ENCODE measurements at places on chromosomes 3 and 15.

GRCh38 chr3:57992452-57993213 lies 15.6 kb upstream of the FLNB start:
- no peak for DNase-seq

GRCh38 chr15:29266052-29266582 lies 3.5 kb downstream of the NSMCE3 start:
- no peak for DNase-seq

- no peak for DNase-seq
Measured at GRCh38 chr3:78183906-78184599, 1144.2 kb downstream of the ROBO2 start.

- no peak for DNase-seq
Measured at GRCh38 chr3:13218541-13218908, 145.3 kb upstream of the IQSEC1 start.

DNA sequence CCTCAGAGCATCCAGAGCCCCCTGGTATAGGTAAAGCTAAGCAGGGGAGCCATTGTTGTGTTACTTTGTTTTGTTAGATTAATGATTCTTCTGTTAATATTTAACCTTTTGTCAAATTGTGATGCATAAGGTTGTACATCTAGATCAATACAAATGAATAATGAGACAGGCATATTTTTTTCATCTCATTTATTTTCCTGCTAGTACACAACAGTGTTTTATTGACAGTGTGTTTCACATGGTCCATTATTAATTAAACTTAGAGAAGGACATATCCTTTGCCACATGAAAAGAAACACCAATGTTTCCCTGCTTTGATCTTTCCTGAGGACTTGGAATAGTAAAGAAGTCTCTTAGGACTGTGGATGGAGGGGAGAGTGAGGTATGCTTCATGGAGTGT lies 543.6 kb upstream of the CFAP20DC start:
- DNase-seq = no peak

- DNase-seq = no peak
Measured at GRCh38 chr15:62541846-62542245, 376.8 kb upstream of the C2CD4B start.

- no peak for DNase-seq
Measured at GRCh38 chr15:42364529-42364928, 5.2 kb downstream of the CAPN3 start.

GRCh38 chr15:81516012-81516411 lies 142.0 kb upstream of the TMC3 start:
- DNase-seq = no peak

- no peak for DNase-seq
Measured at GRCh38 chr15:69762373-69763148, 309.9 kb downstream of the RPLP1 start.

- no peak for DNase-seq
Measured at GRCh38 chr3:31187380-31187779, 292.9 kb upstream of the GADL1 start.

- DNase-seq = no peak
Measured at GRCh38 chr3:140712301-140712700, 34.4 kb downstream of the TRIM42 start.

GRCh38 chr15:70195171-70195570 lies 97.5 kb upstream of the TLE3 start:
- DNase-seq = no peak

GRCh38 chr15:39028069-39028468 lies 463.5 kb upstream of the RASGRP1 start:
- DNase-seq = no peak

DNA sequence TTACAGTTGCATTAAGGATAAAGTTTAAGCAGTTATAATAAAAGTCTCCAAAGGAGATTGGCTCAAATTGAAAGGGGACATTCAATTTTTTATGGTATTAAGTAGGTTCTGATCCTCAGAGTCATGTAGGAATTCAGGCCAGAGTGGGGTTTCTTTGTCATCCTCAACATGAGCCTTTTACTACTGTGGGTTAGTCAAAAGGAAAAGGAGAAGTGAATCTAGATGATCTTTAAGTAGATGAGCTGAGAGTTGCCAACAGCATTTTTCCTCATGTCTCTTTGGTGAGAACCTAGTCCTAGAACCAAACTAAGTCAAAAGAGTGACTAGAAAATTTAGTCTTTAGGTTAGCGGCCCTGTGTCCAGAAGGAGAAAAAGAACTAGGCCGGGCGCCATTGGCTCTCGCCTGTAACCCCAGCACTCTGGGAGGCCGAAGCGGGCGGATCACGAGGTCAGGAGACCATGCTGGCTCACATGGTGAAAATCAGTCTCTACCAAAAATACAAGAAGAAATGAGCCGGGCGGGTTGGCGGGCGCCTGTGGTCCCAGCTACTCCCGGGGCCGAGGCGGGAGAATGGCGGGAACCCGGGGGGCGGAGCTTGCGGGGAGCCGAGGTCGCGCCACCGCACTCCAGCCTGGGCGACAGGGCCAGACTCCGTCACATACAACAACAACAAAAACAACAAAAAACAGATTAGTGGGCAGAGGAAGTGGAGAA lies 4.2 kb upstream of the CHL1 start:
- no peak for DNase-seq

DNA sequence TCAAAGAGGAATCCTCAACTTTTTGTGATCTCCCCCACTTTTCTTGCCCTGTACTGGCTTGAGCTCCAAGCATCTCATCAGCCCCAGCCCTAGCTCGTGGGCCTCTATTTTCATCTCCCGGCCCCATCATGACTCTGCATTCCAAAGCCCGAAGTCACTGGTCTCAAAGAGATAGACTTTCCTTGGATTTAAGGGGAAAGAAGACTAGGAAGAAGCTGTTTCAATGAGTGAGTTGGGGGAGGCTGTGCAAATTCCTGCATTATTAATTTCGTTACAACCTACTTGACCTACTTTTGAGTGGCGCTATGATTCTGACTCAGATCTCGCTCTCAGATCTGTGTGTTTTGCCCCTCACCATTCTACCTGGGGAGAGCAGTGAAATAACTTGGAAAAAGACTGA lies 266.6 kb upstream of the TBL1XR1 start:
- no peak for DNase-seq

GRCh38 chr15:78989701-78990240 lies 44.9 kb upstream of the CTSH start:
- no peak for DNase-seq

DNA sequence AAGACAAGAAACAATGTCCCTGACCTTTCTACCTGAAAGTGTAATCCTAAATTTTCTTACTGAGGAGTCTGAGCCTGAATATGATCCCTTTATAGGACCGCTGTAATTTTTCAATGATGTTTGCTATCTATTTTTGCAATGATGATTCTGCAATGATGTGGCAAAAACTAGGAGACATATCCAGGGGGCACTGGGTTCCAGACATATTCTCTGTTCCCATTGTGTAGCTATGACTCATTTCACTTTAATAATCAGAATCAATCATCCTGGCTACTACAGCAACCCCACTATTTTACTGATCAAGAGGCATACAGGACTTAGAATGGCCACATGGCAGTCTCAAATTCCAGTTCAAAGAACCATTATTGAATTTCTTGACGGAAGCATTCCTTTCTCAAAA lies 85.9 kb downstream of the AQR start:
- DNase-seq = no peak

DNA sequence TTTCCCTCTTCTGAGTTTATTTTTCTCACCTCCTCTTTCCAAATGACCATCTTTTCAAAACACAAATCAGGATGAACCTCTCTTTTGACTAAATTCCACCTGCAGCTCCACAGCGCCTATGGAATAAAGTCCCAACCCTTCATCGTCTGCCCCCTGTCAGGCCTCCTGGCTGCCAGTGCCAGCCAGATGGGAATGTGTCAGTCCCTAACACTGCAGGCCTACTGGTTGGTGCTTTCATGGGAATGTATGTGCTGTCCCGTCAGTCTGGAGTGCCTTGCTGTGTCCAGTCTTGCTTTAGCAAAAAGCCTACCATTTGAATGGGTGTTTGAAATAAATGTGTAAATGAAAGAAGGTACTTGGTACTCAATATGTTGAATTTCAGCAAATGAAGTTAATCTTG lies 310.1 kb downstream of the THSD4 start:
- DNase-seq = no peak

- DNase-seq = no peak
Measured at GRCh38 chr15:48584090-48584811, 61.3 kb downstream of the FBN1 start.

DNA sequence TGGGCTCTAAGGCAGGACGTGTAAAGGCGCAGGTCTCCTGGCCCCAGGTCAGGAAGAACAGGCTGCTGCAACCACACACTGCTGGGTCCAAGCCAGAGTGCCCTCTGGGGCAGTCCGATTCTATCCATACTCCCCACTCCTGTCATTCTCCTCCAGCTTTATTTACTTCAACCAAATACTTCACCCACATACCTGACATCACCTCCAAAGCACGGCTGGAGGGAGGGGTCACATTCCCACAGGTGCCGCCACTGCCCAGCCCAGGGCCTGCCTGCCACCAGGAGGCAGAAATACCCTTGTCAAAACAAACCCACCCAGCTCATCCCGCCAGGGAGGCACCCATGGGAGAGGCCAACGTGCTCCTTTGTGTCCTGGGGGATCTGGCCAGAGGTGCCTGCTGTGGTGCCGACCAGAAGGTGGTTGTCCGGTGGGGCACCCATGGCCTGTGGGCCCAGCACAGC lies 100.4 kb downstream of the DAPK2 start:
- no peak for DNase-seq

DNA sequence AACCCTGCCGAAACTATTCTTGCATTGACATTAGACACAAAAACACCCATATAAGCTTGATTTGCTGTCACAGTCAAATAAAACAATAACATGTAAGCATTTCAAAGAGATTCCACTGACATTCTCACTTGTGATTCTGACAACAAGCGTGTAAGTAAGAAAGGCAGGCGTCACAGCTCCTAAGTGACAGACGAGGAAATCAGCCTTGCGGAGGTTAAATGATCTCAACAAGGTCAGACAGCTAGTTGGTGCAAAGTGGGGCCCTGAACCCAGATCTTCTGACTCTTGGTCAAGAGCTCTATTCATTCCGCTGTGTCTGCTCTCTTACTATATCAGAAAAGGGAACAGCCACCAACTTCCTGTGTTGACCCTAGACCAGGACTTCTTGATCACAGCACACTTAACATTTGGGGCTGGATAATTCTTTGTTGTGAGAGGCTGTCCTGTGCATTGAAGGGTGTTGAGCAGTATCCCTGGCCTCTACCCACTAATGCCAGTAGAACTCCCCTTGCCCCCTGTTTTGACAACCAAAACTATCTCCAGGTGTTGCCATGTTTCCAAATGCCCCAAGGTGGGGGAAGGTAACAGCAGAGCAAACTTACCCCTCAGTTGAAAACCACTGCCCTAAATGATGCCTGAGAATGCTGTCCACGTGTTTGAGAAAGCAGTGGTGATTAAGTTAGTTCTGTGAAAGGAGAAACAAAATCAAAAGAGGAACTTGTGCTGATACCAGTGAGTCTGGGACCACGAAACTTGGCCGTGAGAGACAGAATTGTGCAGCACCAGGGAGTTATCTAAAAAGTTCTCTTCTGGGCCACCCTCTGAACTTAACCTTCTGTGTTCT lies 86.1 kb downstream of the LIPC start:
- no peak for DNase-seq

GRCh38 chr15:93359425-93360131 lies 270.6 kb upstream of the RGMA start:
- no peak for DNase-seq

- no peak for DNase-seq
Measured at GRCh38 chr15:90799639-90800170, 68.7 kb upstream of the FURIN start.

DNA sequence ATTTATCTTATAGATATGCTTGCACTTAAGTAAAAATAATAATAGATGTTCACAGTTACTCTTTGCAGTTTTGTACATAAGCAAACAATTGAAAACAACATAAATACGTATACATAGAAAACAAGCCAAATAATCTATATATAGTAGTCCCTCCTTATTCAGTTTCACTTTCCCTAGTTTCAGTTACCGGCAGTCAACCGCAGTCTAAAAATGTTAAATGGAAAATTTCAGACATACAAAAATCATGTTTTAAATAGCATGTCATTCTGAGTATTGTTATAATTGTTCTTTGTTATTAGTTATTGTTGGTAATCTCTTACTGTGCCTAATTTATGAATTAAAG lies 262.0 kb downstream of the CGGBP1 start:
- DNase-seq = no peak

- DNase-seq = no peak
Measured at GRCh38 chr15:73388256-73388781, 19.6 kb upstream of the HCN4 start.

DNA sequence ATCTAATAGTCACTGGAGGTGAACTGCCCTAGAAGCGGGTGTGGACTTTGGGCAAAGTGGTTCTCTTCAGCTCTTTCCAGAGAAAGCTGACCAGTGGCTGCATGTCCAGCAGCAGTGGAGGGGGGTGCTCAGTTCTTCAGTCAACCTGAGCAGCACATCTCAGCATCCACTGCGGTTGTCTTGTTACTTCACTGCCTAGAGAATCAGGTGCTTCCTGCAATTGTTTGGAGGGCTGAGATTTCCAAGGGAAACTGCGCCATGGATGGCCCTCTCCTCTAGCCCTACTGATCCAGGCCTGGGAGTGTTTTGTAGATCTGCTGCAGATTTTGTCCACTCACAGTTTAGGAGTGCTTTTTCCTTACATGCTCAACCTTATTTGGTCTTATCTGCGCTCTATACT lies 65.6 kb upstream of the CFAP161 start:
- DNase-seq = no peak

DNA sequence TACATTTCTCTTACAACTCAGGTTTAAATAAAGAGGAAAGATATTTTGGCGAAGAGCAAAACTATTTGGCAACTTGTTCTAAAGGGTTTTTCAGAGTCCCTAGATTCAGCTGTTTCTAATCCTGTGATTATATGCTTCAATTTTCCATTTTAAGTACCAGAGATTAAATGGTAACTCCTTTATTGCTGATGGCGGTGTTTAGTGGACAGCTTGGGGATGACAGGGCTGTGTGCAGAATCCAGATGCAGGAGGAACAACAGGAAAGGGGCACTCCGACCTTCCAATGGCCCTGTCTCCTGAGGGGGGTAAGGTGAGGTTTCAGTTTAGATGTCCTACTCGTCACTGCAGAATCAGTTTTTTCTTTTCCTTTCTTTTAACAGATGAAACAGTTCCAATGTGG lies 405.0 kb downstream of the PDCD6IP start:
- DNase-seq = no peak

DNA sequence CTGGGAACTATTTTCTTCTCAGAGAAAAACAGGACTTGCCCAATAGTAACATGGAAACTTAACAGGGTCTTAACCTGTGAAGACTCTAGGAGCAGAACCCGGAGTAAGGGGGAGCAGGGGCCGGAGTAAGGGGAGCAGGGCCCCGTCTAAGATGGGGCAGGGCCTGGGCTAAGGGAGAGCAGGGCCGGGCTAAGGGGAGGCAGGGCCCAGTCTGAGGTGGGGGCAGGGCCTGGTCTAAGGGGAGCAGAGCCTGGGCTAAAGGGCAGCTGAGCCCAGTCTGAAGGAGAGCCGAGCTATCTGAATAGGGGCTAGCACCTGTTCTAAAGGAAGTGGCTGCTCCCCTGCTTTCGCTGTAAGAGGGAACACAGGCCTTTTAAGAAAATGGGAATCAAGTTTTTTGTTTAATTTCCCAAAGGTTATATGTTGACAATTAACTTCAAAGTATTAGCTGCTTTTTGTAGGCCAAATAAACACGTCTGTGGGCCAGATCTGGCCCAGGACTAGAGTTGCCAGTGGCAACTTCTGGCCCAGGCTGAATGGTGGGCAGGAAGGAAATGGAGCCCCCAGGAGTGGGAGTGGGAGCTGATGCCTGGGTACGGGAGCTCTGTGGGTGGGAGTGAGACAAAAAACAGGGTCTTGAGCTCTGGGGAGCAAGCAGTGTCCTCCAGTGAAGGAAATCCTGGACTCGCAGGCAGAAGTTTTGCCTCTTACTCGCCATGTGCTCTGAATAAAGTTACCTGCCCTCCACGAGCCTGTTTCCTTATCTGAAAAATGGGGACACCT lies 32.5 kb downstream of the CSPG4 start:
- DNase-seq = no peak

- no peak for DNase-seq
Measured at GRCh38 chr15:89514596-89515406, 18.4 kb upstream of the RHCG start.

Data from stimulated activated CD8-positive, alpha-beta memory T cell treated with anti-CD3 and anti-CD28 coated beads, Interleukin-7, amount 100 ng/mL, for 48 hours (primary cell).